ENCODE measurements at places on chromosomes 1 and 21. TPM values are rescaled to one million over a fixed set of nuclear protein-coding genes. Genes with fewer than 3 reads are reported as not detected.
A peak's percentile ranks its signal among the peaks of the same experiment; 100 is the strongest.

RBBP5 gene
- total RNA-seq: 22.2 TPM

PLA2G2F gene
- total RNA-seq: not detected

IGSF3 gene
- total RNA-seq: 9.3 TPM

AIRE gene
- not detected for total RNA-seq

PI4KB gene
- total RNA-seq: 52.7 TPM

RHD gene
- total RNA-seq: not detected

TNFAIP8L2 gene
- total RNA-seq: not detected

C1QA gene
- total RNA-seq: 0.41 TPM

HHAT gene
- total RNA-seq: 2.3 TPM

GPR89A gene
- total RNA-seq: 21.5 TPM

SPATC1L gene
- 0.26 TPM for total RNA-seq

ELF3 gene
- 126 TPM for total RNA-seq

SLC39A1 gene
- 158 TPM for total RNA-seq

PKP1 gene
- total RNA-seq: 0.44 TPM

GPR25 gene
- total RNA-seq: not detected

ATP5IF1 gene
- total RNA-seq: 94.5 TPM

- H3K4me1 ChIP-seq: no peaks in the 10 kb centered on the region
- no peak for DNase-seq
- no peaks in the 10 kb centered on the region for H3K27me3 ChIP-seq
- no peaks in the 10 kb centered on the region for H3K36me3 ChIP-seq
- no peak overlapping the region for H3K4me3 ChIP-seq
- no peak overlapping the region for H3K27ac ChIP-seq
These were observed 16.2 kb upstream of the GPR157 start for GRCh38 chr1:9145021-9145668.

GRCh38 chr1:56774067-56774609, 45.1 kb downstream of the FYB2 start:
- H3K27me3 ChIP-seq: no peaks in the 10 kb centered on the region
- no peaks in the 10 kb centered on the region for H3K36me3 ChIP-seq
- no peaks in the 10 kb centered on the region for H3K4me1 ChIP-seq
- H3K4me3 ChIP-seq: no peak overlapping the region

- peaks cover 2% of the 10 kb centered on the region for H3K27me3 ChIP-seq
- no peaks in the 10 kb centered on the region for H3K36me3 ChIP-seq
- no peak overlapping the region for H3K27ac ChIP-seq
- no peaks in the 10 kb centered on the region for H3K4me1 ChIP-seq
- H3K4me3 ChIP-seq: no peak overlapping the region
These were observed 18.5 kb downstream of the RIIAD1 start for GRCh38 chr1:151739590-151740355.

DNA sequence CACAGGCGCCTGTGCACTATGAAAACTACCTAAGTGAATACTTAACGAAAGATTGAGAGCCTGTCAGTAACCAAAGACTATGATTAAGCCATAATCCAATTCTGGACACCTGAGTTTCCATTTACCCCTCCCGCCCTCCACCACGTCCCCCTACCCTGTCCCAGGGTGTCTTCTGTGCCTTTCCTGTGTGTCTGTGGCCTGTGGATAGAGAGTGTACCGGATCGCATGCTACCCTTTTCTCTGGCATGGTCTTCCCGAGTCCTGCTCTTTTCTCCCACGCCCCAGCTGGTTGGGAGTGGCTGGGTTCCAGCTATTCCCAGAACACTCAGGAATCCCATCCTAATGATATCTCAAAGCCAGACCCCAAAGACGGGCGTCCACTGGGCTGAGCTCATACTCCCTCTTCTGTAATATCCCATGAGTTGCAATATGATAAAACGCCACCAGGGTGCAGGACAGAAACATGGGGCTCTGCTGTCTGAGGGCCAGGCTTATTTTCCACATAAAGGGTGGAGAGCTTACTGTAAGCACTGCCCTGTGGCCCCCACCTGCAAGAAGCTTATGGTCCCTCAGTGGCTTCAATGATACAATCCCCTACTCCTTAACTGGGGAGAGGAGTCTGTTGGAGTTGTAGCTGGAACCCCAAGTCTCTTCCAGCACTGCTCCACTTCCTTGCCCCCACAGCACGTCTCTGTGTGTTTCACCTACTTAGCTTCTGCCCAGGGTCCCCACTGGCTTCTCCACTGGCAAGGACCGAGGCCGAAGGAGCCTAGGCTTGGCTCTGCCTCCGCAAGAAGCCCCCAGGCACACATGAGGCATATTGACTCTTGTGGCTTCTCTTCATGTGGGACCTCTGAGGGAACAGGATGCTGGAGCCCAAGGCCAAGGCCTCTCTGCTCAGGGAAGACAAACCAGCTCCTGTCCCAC, 17.6 kb upstream of the ALX3 start:
- H3K4me1 ChIP-seq: no peaks in the 10 kb centered on the region
- peaks cover 8% of the 10 kb centered on the region for H3K27me3 ChIP-seq
- no peaks in the 10 kb centered on the region for H3K36me3 ChIP-seq
- DNase-seq: peak; percentile 20

GRCh38 chr21:37582590-37582989, 216.0 kb downstream of the DYRK1A start:
- H3K27ac ChIP-seq: no peak overlapping the region
- H3K4me1 ChIP-seq: no peaks in the 10 kb centered on the region
- no peak overlapping the region for H3K4me3 ChIP-seq
- no peaks in the 10 kb centered on the region for H3K36me3 ChIP-seq
- H3K27me3 ChIP-seq: no peaks in the 10 kb centered on the region
- no peak for DNase-seq

DNA sequence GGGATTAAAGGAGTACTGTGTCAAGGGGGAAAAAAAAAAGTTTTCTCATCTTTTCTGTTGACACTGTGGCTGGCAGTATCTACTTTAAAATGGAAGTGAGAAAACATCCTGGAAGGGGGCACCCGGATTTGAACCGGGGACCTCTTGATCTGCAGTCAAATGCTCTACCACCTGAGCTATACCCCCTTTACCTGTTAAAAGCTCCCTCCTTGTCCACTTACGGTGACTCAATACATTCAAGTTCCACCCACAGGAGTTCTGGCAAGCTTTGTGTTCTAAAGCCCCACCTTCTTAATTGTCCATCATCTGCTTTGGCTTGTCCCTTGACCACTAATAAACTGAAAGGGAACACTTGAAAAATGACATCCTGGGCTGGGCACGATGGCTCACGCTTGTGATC, 68.2 kb downstream of the FNBP1L start:
- H3K4me3 ChIP-seq: no peak overlapping the region
- no peak for DNase-seq
- no peaks in the 10 kb centered on the region for H3K4me1 ChIP-seq
- H3K27ac ChIP-seq: no peak overlapping the region
- no peaks in the 10 kb centered on the region for H3K36me3 ChIP-seq

- H3K27me3 ChIP-seq: no peaks in the 10 kb centered on the region
- no peaks in the 10 kb centered on the region for H3K36me3 ChIP-seq
- no peak overlapping the region for H3K4me3 ChIP-seq
- no peak for DNase-seq
- no peak overlapping the region for H3K27ac ChIP-seq
These were observed 48.8 kb downstream of the ZFYVE9 start for GRCh38 chr1:52190500-52191252.

DNA sequence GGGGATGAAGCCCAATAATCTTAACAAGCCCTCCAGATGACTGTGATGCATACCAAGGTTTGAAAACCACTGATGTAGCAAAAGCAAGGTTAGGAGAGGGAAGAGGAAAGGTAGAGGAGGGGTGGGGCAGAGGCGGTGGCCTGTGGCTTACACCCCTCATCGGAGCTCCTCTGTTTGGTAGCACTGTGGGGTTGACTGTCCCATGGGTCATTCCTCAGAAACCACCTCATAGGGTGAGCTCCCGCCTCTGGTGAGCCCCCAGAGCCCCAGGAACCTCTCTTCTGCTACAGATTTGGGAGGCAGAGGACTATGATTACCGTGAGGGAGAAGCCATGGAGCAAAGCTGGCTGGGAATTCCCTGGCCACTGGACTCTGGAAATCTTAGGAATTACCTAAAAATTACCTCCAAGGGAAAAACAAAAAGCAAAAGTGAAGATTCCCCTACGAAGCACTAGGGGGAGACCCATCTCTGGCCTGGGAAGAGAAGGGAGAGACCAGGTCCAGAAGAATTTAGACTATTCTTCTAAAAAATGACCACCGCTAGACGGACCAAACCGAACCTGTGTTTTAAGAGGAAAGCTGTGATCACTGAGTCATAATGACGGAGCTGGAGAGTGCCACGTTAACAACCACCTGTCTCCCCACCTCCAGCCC, 1.5 kb upstream of the RASSF5 start:
- H3K27ac ChIP-seq: no peak overlapping the region
- H3K4me1 ChIP-seq: no peaks in the 10 kb centered on the region
- no peaks in the 10 kb centered on the region for H3K36me3 ChIP-seq
- DNase-seq: no peak

GRCh38 chr1:19764848-19765247, 34.9 kb downstream of the TMCO4 start:
- no peaks in the 10 kb centered on the region for H3K36me3 ChIP-seq
- H3K27ac ChIP-seq: no peak overlapping the region
- DNase-seq: no peak
- H3K4me1 ChIP-seq: no peaks in the 10 kb centered on the region

DNA sequence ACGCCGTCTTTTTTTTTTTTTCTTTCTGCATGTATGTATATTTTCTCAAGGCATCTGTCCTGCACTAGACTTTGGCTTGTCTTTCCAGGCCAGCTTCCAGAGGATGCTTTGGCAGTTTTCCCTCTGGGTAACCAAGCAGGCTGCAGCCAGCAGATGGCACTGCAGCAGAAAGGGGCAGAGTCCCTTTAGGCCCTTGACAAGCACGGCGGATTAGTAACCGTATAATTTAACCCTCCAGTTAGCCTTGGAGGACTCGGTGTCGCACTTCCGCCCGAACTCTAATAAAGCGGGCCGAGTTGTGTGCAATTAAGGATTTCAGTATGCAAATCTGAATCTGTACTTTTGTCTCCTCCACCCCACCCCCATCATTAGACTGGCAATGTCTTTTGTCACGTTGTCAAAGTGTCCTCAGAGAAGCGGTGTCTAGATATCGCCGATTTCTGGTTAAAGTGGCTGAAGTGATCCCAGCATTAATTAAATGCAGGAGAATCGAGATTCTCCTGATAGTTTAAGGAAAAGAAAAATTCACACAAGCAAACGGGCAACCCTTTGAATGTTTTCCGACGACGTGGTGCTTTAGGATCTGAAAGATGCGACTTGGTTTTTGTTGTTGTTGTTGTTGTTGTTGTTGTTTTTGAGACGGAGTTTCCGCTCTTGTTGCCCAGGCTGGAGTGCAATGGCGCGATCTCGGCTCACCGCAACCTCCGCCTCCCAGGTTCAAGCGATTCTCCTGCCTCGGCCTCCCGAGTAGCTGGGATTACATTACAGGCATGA, 1.1 kb upstream of the TMEM167B start:
- peak overlapping the region; percentile 61 for H3K4me3 ChIP-seq
- peaks cover 5% of the 10 kb centered on the region for H3K36me3 ChIP-seq
- H3K4me1 ChIP-seq: peaks cover 12% of the 10 kb centered on the region
- no peaks in the 10 kb centered on the region for H3K27me3 ChIP-seq
- peak; percentile 70 for DNase-seq

DNA sequence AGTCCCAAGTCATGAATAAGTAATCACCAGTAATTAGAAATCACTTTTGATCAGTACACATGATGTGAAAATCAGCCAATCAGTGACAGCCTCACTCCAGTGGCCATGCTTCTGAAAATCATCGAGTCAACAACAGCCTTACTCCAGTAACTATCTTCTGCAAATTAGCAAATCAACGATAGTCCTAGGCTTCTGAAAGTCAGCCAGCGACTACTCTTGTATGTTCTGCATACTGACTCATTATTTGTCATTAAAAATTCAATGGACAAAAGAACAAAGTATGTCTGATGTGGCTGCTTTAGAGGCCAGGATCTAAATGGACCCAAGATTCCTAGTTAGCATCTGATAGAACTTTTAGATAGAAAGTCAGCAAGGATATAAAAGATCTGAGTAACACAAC, 102.5 kb downstream of the GPR52 start:
- no peaks in the 10 kb centered on the region for H3K27me3 ChIP-seq
- no peak for DNase-seq
- H3K27ac ChIP-seq: no peak overlapping the region
- no peaks in the 10 kb centered on the region for H3K36me3 ChIP-seq
- H3K4me3 ChIP-seq: no peak overlapping the region

DNA sequence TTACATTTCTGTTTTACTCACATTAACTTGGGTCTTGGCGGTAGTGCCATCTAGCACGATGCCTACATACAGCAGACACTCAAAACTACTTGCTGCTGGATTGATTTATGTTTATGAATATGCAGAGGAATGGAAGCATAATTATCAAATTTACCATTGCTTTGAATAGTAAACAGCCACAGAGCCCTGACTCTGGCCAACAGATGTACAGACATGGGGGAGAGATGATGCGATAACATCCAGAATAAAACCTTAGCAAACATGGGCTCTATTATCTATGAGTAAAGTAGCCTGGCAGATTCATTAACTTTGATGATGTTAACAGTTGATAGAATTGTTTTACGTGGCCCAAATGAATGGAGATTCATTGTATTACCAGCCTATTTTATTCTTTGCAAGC, 42.8 kb downstream of the PTGFR start:
- H3K36me3 ChIP-seq: no peaks in the 10 kb centered on the region
- H3K4me1 ChIP-seq: no peaks in the 10 kb centered on the region
- H3K4me3 ChIP-seq: no peak overlapping the region
- no peak for DNase-seq

- H3K4me1 ChIP-seq: no peaks in the 10 kb centered on the region
- peak; percentile 25 for DNase-seq
- no peak overlapping the region for H3K4me3 ChIP-seq
- no peak overlapping the region for H3K27ac ChIP-seq
These were observed 25.7 kb downstream of the EPHA10 start for GRCh38 chr1:37739222-37739621.

- no peaks in the 10 kb centered on the region for H3K27me3 ChIP-seq
- DNase-seq: no peak
- no peak overlapping the region for H3K27ac ChIP-seq
- no peak overlapping the region for H3K4me3 ChIP-seq
These were observed 26.3 kb downstream of the USP24 start for GRCh38 chr1:55188909-55189308.

DNA sequence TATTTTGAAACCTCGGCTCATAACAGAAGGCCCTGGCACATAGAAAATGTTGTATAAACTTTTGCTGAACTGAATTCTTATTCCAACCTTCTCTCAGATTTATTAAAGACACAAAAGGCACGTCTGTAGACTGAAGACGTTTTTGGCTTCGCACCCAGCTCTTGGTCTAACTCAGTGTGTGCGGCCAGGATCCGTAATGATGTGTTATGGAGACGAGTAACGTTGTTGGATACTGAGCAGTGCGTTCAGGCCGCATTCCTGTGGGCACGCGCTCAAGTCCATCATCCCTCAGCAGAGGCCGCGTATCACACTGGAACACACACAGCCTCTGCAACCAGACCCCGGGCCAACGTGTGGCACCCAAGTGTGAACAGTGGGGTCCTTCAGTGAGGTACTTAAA, 154.8 kb upstream of the RAB4A start:
- no peak for DNase-seq
- H3K36me3 ChIP-seq: no peaks in the 10 kb centered on the region
- H3K4me3 ChIP-seq: no peak overlapping the region
- H3K27me3 ChIP-seq: no peaks in the 10 kb centered on the region
- H3K4me1 ChIP-seq: no peaks in the 10 kb centered on the region

Measured in Panc1 (cell line).